ENCODE measurements at places on chromosomes 7 and 10.

- peak; percentile 51 for DNase-seq
Observed at GRCh38 chr7:98878365-98879197, at the start of gene TRRAP. Gene TRRAP, plus strand, starts transcription at chr7:98878532. Its CDS starts 2,619 bp downstream, at chr7:98881151.

DNA sequence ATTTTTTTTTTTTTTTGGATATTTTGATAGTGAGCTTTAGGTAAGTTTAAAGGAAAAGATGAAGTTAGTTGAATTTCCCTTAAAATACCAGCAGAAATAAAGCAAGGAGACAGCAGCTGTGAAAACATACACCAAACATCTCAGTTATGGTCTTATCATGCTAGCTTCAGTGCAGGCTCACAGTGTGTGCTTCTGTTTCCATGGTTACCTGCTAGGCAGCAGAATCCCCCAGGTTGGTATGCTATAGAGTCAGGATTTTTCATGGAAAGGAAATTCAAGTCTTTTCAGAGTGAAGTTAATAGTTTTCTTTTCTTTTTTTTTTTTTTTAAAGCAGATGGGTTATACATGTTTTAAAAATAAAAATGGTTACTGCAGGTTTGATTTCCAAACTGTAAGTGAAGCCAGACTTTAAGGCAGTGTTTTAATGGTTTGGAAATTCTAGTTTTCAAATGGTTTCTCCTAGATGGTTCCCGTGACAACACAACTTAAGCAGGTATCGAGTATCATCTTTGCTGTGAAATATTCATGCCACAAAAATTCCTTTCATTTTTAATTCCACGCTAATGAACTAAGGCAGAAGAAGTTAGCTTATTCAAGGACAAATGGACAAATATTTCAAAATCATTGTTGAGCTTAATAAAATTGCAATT, 230.9 kb downstream of the BICC1 start:
- DNase-seq = no peak

DNA sequence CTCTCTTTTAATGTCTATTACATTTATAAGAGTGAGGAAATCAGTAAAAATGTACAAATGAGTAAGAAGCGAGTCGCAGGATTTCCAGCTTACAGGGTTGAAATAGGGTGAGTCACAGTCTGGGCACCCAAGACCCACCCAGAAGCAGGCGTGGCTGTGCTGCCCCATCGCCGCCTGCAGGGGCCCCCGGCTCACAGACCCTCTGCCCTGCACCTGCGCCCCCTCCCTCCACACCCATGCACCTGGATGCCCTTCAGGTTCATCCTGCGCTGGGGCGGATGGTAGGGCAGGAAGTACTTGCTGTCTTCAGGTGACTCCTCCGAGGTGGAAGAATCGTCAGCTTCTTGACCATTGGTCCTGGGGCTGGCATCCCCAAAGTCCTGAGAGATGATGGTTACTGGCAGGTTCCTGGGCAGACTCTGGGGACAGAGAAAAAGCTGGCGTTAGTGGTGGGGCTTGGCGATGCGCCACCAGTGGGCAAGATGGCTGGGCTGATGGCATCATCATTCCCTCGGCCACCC, 90.2 kb upstream of the GNA12 start:
- DNase-seq = no peak

GRCh38 chr10:118842843-118843624, 88.3 kb upstream of the CACUL1 start:
- DNase-seq = no peak

DNA sequence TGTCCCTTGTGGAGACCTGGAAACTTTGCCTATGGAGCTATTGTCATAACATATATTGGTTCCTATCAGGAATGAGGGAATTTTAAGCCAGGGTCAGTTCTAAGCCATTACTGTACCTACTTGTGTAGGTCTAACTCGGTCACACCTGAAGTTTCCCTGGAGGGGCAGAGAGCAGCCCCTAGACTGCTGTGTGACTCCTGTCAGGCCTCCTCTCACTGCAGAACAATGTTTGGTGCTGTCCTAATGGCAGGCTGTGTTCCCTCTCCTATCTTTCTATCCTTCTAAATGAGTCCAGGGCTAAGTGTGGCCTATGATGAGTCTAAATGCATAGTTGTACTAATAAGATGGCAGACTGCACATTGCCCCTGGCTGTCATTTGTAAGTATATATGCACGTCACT, 14.2 kb downstream of the MBL2 start:
- no peak for DNase-seq

GRCh38 chr7:66047426-66047825, 28.2 kb upstream of the ASL start:
- DNase-seq = no peak

DNA sequence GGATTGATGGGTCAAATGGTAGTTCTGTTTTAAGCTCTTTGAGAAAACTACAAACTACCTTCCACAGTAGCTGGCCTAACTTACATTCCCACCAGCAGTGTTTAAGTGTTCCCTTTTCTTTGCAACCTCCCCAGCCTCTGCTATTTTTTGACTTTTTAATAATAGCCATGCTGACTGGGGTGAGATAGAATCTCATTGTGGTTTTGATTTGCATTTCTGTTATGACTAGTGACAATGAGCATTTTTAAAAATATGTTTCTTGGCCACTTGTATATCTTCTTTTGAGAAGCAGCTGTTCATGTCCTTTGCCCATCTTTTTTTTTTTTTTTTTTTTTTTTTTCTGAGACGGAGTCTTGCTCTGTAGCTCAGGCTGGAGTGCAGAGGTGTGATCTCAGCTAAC, 155.2 kb upstream of the BMPER start:
- no peak for DNase-seq

DNA sequence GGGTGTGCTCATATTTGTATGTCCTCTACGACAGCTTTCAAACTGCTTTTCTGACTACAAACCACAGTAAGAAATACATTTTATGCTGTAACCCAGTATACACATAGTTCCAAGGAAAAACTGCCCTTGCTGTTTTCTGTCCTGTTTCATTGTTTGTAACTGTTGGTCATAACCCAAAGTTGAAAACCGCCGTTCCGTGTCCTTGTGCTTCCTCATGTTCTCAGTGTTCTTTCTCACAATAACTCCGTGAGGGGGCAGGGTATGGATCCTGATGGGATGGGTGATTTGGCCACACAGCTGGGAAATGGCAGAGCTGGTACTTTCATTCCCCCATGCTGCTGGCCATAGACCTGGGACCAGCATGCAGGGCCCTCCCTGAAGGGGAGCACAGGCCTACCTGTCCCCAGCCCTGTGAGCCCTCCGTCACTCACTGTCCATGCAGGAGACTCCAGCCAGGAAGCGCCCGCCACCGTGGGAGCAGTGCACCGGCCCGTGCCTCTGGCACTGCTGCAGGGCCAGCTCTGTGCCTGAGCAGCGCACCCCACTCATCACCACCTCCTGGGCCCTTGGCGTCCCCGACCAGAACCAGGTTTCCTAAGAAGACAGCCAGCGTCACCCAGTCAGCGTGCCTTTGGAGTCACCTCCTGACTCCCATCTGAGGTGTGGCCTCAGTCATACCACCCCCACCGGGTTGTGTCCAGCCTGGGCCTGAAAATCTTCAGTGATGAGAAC, 12.7 kb downstream of the LOXL4 start:
- no peak for DNase-seq

All from stimulated activated CD8-positive, alpha-beta memory T cell treated with anti-CD3 and anti-CD28 coated beads, Interleukin-7, amount 100 ng/mL, for 1 hour (primary cell).